ENCODE measurements at places on chromosomes 7 and 10.

DNA sequence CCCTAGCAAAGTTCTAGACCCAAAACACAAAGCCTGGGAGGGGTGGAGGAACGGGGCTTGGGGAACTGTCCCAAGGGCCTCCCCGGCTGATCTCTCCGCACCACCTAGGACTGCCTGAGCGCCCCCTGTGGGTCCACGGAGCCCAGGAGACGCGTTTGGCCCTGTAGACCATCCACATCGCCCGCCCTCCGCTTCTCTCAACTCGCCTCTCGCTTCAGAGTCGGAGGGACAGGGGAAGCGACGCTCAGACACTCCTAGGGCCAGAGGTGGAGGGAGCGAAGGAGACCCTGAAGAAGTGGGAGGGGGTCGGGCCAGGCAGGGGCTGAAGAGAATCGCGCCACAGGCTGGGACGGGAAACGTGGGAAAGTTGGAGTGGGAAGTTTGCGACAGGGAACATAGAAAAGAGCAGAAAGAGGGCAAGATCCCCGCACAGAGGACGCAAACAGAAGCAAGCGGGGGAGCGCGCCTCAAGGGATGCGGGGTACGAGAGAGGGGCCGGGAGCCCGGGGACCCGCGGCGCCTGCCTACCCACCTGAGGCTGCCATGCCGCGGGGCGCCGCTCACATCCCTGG, 378 bp downstream of the PIK3AP1 start:
- DNase-seq: peak; percentile 96

GRCh38 chr10:128993911-128994538, 473.0 kb upstream of the MGMT start:
- DNase-seq: no peak

DNA sequence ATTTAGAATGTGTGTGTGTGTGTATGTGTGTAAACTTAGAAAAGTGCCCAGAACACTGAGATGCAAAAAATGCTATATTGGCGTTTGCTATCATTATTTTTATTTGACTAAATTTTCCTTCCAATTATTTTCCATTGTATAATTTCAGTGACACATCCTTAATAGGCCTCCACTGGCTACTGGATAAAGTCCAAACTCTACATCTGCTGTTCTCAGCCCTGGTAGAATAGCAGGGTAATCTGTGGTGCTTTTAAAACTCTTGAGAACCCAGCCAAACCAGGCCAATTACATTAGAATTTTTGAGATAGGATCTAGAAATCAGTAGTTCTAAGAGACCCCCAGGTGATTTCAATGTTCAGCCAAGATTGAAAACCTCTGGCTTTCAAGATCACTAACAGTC, 66.4 kb downstream of the ZNF503 start:
- DNase-seq: no peak

DNA sequence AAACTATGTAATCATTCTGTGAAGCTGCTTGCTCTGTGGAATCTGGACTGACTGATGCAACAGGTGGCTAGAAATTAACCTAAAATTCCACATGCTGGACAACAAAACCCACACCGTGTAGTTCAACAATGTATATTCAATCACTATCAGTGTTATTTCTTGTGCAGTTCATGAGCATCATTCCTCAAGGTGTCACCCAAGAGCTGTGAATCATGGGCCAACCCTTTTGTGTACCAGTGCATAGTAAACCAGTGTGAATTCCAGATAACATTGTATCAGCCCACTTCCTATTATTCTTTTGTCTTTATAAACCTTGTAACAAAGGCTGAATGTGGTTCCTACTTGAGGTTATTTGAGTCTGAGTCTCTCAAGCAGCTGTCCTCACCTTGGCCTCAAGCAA, 905.2 kb upstream of the ZNF722 start:
- DNase-seq: peak; percentile 39

GRCh38 chr10:47044741-47045140, 133.5 kb downstream of the PTPN20 start:
- no peak for DNase-seq

DNA sequence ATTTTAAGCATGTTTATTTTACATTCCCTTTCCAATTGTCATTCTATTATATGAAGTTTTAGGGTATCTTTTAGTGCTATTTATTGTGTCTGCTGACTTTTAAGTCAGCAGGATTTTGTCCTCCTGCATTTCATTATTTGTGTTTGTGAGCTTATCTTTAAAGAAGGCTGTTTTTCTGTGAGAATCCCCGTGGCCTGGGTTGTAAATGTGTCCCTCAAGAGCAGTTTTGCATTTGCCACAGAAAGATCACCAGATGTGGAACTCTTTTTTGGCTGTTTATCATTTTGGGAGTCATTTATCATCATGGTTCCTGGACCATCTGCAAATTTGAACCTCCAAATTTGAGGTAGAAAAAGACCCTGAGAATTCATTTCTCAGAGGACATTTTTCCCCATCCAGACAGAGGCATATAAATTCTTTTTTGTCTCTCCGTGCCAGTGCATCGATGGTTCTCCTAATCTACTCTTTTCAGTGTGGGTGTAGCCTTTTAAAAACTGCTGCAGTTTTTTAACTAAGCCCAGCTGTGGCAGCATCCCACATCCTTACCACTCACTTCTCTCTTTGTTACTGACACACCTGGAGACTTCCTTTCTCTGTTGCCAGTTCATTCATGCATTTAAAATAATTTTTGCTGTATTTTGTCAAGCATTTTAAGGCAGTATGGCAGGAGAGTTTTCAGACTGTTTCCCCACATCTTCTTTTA, 20.1 kb upstream of the MTURN start:
- DNase-seq: no peak

GRCh38 chr7:153507885-153508284, 544.3 kb upstream of the DPP6 start:
- no peak for DNase-seq

GRCh38 chr7:86966916-86967315, 92.5 kb downstream of the ELAPOR2 start:
- no peak for DNase-seq

DNA sequence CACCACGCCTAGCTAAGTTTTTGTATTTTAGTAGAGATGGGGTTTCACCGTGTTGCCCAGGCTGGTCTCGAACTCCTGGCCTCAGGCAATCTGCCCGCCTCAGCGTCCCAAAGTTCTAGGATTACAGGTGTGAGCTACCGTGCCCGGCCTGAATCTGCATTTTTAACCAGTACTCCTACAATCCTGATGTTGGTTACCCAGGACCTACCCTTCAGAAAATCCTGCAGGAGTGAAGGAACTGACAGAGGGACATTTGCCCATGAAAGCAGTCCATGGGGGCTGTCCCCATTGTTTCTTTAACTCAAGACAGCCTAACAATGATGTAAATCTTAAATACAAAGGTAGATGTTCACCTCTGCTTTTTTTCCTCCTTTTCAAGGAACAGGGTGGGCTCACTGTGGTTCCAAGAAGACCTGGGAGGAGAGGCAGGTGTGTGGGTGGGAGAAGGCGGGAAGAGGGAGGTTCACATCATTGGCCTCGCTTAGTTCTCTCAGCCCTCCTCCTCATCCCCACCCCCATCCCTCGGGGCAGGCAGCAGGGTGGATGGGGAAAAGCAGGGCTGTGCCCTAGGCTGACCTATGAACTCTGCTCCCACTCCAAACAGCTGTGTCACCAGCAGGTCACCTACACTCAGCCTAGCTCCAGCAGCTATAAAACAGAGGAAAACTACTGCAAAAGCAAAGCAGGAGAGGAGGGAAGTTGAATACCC, 13.5 kb downstream of the LRRC20 start:
- no peak for DNase-seq

- DNase-seq: no peak
Observed at GRCh38 chr10:68171539-68172080, 60.3 kb downstream of the ATOH7 start.

DNA sequence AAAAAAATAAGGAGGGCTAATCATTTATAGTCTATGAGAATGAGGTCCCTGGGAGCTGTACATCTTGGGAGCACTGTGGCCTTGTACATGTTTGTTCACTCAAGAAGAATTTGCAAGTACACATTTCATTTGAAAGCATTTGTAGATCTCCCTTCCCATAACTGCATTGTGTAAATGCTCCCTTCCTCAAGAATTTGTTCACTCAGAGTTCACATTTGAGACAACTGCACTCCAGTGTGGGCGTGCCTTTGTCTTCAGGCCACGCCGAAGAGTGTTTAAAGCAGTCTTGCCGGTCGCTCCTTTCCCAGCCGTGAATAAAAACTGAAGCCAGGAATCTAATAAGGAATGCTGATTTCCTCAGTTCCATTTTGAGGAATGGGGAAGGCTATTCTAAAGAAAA, 291.1 kb upstream of the LYZL1 start:
- DNase-seq: no peak

- DNase-seq: no peak
Observed at GRCh38 chr10:30186371-30186875, 127.0 kb upstream of the JCAD start.

DNA sequence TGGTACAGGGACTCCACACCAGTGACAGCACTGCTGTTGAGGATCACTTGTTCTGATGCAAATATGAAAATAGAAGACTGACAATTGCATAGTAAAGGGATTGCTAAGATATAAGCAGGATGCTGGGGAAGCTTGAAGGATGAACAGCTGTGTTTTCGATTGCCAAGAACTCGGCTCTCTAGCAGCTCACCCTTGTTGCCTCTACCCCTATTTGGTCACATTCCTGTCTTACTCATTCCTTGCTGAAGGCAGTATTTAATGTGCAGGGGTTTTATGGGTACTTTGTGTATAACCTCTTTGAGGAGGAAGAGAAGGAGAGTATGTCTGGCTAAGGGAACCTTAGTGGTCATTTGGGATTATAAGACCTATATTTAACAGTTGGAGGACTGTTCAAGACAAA, 218.8 kb downstream of the AUTS2 start:
- no peak for DNase-seq

DNA sequence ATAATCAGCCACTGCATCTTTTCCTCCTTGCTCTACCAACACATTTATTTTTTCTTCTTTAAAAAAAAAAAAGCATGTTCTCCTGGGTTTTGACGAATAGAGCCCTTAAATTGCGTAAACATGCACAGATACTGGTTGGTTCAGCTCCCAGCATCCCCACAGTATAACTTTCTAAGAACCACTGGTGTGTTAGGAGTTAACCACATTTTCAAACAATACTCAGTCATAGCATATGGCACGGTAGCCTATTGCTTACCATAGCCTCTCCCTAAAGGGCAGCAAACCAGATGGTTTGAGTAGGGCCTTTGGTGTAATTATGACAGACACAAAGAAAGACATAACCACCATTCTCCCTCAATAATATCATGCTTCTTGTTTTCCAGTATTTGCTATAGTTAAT, 145.0 kb downstream of the LRRC4 start:
- no peak for DNase-seq

- no peak for DNase-seq
Observed at GRCh38 chr7:155808549-155809331, 3.5 kb downstream of the SHH start.

DNA sequence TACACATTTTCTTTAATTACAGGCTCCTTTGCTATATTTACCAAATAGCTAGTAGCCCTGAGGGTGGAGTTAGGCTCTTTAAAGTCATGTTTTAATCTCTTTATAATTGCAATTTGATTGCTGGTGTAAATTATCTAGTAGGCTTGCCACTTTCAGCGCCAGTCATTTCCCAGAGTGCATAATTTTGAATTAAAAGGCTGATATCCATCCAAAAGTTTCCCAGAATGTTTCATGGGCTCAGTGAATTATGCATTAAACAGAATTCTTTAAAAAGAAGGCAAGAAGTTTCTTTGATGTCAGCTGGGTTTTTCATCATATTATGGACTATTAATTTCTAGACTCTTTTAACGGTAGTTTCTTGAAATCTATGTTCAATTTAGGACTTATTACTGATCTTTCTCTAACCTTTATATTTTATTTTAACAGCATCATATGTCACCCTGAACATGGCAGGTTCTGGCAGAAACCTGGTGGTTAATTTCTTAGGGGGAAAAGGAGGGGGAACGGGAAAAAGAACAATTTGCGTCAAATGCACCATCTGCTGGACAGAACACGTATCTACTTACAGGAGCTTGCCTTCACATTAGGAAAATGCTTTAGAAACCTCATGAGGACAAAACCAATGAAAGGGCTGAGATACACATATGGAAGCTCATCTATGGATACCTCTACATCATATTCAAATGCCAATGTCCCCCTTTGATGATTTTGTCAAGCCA, 171.1 kb downstream of the GRM3 start:
- DNase-seq: peak; percentile 57

- no peak for DNase-seq
Observed at GRCh38 chr10:14540611-14541010, 209.9 kb upstream of the FRMD4A start.

DNA sequence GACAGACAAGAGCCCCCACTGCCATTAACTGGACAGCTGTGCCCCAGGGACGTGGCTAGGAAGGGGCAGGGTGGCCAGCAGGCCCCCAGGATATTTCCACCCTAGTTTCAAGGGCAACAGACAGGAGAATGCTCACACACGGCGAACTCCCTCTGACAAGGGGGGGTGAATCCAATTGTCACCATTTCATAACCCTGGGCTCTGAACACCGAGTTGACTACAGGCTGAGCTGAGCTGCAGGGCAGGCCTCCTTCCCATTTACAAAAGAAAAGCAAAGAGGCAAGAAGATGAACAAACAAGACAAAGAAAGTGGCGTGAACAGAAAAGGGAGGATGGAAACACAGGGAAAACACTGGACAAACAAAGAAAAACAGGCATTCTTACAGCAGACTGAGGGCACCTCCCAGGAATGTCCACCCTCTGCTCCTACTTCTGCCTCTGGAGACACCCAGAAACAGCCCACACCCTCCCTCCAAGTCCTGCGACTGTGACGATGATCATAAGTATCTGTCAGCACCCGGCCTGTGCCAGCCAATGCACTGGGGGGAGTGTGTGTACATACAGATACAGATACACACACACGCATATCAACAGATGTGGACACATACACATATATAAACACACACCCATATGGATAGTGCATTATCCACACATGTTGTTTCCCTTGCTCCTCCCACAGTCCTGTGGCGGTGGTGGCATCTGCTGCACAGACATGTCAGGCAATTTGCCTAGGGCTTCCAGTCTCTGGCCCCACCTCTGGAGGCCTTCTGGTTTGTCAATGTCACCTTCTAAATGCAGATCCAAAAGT, 66.2 kb downstream of the FAM53B start:
- no peak for DNase-seq

DNA sequence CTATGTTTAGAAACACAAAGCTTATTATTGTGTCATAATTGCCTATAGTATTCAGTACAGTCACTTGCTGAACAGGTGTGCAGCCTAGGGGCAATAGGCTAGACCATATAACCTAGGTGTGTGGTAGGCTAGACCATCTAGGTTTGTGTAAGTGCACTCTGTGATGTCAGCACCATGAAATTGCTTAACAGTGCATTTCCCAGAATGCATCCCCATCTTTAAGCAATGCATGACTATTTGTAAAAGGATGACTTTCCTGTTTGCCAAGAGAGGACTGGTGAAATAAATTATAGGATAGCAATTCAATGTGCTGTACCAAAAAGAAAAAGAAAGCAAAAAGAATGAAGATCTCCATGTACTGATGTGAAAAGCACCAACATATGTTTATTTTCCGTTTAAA, 288.7 kb upstream of the AUTS2 start:
- DNase-seq: no peak

DNA sequence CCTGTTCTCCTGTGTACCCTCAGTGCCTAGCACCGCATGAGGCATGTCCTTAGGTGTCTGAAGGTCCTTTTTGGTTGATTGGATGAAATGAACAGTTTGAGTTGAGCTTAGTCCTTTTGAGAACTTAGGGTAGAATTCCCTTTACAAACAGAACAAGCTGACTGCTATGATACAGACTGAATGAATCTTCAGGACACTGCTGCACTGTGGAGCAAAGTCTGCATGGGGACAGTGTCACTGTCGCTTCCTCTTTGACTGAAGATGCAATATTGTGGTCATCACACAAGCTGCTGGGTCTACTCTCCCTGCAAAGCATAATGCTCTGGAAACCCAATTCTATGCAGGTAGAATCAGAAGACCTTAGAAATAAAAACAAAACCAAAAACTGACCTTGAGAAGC, 8.6 kb upstream of the PLAU start:
- no peak for DNase-seq

Measured in NAMALWA (cell line).